ENCODE measurements at places on chromosomes 12 and 14.

GRCh38 chr12:117333331-117333881 lies 28.0 kb downstream of the NOS1 start:
- peaks cover 4% of the 10 kb centered on the region for H3K27me3 ChIP-seq
- no peak for DNase-seq
- no peak overlapping the region for H3K4me3 ChIP-seq
- no peaks in the 10 kb centered on the region for H3K4me1 ChIP-seq
- no peaks in the 10 kb centered on the region for H3K36me3 ChIP-seq

DNA sequence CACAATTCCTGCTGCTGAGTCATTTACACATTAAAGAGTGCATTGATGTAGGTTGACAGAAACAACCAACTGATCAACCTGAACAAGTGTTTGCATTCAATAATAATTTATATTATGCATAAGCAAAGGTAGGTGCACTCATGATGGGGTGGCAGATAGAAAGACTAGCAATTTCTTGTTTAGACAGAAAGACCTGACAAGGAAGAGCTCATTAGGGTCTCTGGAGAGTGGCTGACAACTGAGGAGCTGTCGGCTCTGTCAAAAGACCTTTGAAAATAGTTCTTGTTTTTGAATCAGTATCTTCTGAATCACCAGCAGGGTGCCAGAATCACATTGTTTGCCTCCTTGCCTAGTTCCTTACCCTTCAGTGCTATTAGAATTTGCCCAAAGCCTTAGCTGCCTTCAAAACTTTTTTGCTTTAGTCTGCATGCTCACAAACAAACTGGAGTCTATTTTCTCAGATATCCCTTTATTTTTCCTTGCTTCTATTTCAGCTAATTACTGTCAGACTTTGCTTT lies 234.7 kb downstream of the BTG1 start:
- no peak overlapping the region for H3K27ac ChIP-seq
- H3K4me1 ChIP-seq, result no peaks in the 10 kb centered on the region
- no peaks in the 10 kb centered on the region for H3K36me3 ChIP-seq

- no peaks in the 10 kb centered on the region for H3K27me3 ChIP-seq
- H3K36me3 ChIP-seq, result no peaks in the 10 kb centered on the region
- no peak overlapping the region for H3K4me3 ChIP-seq
- H3K4me1 ChIP-seq, result peaks cover 27% of the 10 kb centered on the region
- H3K27ac ChIP-seq, result no peak overlapping the region
These were observed 165.8 kb upstream of the LRIG3 start for GRCh38 chr12:59086126-59086525.

GRCh38 chr12:49342914-49343731 lies 3.6 kb upstream of the DNAJC22 start:
- H3K36me3 ChIP-seq, result no peaks in the 10 kb centered on the region
- H3K4me3 ChIP-seq, result no peak overlapping the region
- DNase-seq, result peak; percentile 32
- H3K4me1 ChIP-seq, result peaks cover 44% of the 10 kb centered on the region

GRCh38 chr14:89891055-89891454 lies 63.5 kb downstream of the EFCAB11 start:
- no peaks in the 10 kb centered on the region for H3K27me3 ChIP-seq
- no peak for DNase-seq

GRCh38 chr12:25828188-25828587 lies 130.3 kb upstream of the RASSF8 start:
- peak overlapping the region; percentile 49 for H3K27ac ChIP-seq
- no peaks in the 10 kb centered on the region for H3K27me3 ChIP-seq
- no peak for DNase-seq
- peaks cover 16% of the 10 kb centered on the region for H3K4me1 ChIP-seq
- H3K36me3 ChIP-seq, result no peaks in the 10 kb centered on the region
- H3K4me3 ChIP-seq, result no peak overlapping the region

GRCh38 chr14:88866305-88866704 lies 41.9 kb downstream of the TTC8 start:
- H3K27me3 ChIP-seq, result no peaks in the 10 kb centered on the region
- no peaks in the 10 kb centered on the region for H3K4me1 ChIP-seq
- H3K36me3 ChIP-seq, result no peaks in the 10 kb centered on the region

GRCh38 chr12:22578328-22578727 lies 34.0 kb upstream of the C2CD5 start:
- no peaks in the 10 kb centered on the region for H3K36me3 ChIP-seq
- H3K4me1 ChIP-seq, result no peaks in the 10 kb centered on the region
- H3K27ac ChIP-seq, result no peak overlapping the region
- no peaks in the 10 kb centered on the region for H3K27me3 ChIP-seq
- H3K4me3 ChIP-seq, result no peak overlapping the region

DNA sequence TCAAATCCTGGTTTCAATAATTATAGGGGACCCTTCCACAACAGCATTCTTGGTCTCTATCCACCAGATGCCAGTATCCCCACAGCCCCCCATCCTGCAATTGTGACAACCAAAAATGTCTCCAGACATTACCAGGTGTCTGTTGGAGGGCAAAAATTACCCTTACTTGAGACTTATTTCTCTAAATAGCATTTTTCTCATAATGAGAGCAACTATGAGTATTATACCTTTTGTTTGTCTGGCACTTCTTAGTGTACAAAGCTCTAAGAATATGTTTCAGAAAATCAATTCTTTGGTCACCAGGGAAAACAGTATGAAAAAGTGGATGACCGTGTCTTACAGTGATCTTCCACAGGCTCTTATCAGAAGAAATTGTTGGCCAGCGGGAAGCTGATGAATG lies 27.5 kb upstream of the RMST start:
- no peaks in the 10 kb centered on the region for H3K36me3 ChIP-seq
- no peak for DNase-seq
- no peaks in the 10 kb centered on the region for H3K27me3 ChIP-seq
- H3K4me3 ChIP-seq, result no peak overlapping the region
- H3K4me1 ChIP-seq, result no peaks in the 10 kb centered on the region

DNA sequence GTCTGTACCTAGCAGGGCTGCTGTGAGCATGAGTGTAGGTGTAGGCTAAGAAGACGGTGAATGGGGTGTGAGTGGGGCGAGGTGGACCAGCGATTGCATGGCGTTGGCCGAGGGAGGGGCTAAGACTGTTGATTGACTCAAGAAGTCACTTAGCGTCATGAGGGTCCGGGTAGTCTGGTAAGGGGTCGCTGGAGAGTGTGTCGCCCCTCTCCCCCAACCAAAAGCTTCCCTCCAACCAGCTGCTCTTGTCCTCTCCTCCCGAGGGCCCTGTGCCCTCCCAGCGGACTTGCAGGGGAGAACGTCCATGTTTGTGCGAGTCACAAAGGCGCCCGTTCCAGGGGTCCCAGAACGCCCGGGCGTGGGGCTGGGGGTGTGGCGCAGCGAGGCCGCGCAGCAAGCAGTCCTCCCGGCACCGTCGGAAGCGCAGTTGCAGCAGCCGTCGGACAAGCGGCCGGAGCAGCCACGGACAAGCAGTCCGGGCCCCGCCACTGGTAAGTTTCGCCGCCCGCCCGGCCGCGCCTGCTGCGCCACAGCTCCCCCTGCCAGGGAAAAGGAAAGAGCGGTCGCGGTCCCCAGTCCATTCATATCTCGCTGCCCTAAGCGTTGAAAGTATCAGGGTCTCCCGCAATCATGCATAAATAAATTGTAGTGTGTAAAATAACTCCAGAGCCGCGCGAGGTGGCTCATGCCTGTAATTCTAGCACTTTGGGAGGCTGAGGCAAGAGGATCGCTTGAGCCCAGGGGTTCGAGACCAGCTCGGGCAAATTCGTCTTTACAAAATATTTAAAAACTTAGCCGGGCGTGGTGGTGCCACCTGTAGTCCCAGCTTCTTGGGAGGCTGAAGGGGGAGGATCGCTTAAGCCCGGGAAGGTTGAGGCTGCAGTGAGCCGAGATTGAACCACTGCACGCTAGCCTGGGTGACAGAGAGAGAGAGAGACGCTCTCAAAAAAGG lies at the start of gene CCDC63:
TSS of gene CCDC63 (plus strand) at position 373 of the 952 bp plus-strand sequence. CDS start 5,968 bp downstream, outside the sequence.
- H3K4me1 ChIP-seq, result no peaks in the 10 kb centered on the region
- no peaks in the 10 kb centered on the region for H3K36me3 ChIP-seq
- no peak within 1 kb of the TSS for H3K27ac ChIP-seq
- no peak within 1 kb of the TSS for H3K4me3 ChIP-seq

- H3K4me3 ChIP-seq, result peak within 1 kb of the TSS; percentile 23
- H3K27me3 ChIP-seq, result no peaks in the 10 kb centered on the region
- H3K4me1 ChIP-seq, result peaks cover 10% of the 10 kb centered on the region
- H3K27ac ChIP-seq, result peak within 1 kb of the TSS; percentile 85
- H3K36me3 ChIP-seq, result no peaks in the 10 kb centered on the region
- peak; percentile 88 for DNase-seq
These were observed at the start of gene SDSL for GRCh38 chr12:113422030-113422885. Gene SDSL, plus strand, starts transcription at chr12:113422380. Its CDS starts 5,603 bp downstream, at chr12:113427983.

DNA sequence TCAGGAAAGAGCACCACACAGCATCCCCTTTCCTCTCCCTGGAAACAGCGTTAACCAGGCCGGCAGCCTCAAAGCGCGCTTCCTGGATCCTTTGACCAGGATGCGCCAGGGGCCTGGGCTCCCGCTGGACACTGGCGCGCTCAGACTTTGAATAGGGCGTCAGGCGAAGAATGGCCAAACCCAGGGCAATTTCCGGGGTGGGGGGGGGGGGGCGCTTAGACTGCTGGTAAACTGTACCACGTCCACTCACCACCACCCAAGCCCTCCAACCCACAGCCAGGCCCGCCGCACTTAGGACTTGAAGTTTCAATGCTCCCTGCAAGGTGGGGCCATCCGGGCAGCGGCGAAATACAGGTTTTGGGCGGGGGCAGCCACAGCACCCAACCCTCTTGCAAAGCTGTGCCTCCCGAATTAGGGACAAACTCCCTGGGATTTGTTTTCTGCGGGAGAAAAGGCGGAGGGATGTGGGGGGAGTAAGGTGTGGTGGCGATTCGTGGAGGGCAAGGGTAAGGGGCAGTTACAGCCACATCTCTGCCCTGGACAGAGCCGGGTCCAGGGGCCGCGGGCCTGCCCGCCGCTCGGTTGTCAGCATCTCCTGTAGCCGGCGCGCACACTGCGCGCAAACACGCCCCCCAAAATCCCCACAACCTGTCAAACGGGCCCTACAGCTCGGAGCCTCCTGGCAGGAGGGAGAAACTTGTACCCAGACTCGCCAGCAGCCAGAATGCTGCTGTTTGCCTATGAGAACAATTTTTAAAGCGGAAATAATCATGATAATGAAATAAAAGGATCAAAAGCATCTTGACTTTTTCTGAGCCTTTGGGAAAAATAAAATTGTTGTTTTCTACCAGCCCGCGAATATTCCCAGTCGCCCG lies 958 bp downstream of the RTN1 start:
- H3K4me1 ChIP-seq, result no peaks in the 10 kb centered on the region
- H3K36me3 ChIP-seq, result no peaks in the 10 kb centered on the region
- no peak overlapping the region for H3K27ac ChIP-seq
- DNase-seq, result no peak

DNA sequence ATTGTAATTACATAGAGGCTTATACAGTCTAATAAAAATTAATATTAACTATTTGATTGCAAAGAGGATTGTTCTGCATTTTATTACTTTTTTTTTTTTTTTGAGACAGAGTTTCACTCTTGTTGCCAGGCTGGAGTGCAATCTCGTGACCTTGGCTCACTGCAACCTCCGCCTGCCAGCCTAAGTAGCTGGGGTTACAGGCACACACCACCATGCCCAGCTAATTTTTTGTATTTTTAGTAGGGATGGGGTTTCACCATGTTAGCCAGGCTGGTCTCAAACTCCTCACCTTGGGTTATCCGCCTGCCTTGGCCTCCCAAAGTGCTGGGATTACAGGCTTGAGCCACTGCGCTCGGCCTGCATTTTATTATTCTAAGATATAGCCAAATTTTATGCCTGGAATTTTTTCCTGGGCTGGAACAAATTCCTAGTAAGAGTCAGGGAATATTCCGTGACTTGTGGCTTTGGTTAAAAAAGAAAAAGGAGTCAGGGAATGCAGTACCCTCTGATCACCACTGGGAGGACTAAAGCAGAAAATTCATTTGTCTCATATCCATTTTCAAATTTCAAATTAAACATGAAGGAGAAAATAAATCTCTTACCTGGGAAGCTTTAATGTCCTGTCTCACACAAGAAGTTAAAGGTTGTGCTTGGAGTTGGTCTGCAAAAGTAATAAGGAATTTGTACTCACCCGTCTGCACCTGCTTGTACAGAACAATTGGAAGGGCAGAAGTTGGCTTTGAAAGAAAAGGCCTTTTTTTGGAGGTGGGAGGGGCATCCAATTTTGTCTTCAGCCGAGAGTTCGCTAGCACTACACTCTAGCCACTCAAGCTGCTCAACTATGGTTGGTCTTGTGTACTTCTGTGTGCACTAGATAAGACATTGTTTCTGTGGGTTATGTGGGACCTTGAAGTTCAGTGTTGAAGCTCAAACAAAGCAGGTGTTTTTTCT lies 8.7 kb downstream of the MARK3 start:
- no peaks in the 10 kb centered on the region for H3K27me3 ChIP-seq
- no peak overlapping the region for H3K27ac ChIP-seq
- DNase-seq, result peak; percentile 34
- H3K36me3 ChIP-seq, result no peaks in the 10 kb centered on the region
- peaks cover 27% of the 10 kb centered on the region for H3K4me1 ChIP-seq
- H3K4me3 ChIP-seq, result no peak overlapping the region

- peak overlapping the region; percentile 36 for H3K27ac ChIP-seq
- DNase-seq, result no peak
- H3K4me3 ChIP-seq, result no peak overlapping the region
- no peaks in the 10 kb centered on the region for H3K27me3 ChIP-seq
These were observed 6.7 kb upstream of the CDKL1 start for GRCh38 chr14:50403419-50403818.

DNA sequence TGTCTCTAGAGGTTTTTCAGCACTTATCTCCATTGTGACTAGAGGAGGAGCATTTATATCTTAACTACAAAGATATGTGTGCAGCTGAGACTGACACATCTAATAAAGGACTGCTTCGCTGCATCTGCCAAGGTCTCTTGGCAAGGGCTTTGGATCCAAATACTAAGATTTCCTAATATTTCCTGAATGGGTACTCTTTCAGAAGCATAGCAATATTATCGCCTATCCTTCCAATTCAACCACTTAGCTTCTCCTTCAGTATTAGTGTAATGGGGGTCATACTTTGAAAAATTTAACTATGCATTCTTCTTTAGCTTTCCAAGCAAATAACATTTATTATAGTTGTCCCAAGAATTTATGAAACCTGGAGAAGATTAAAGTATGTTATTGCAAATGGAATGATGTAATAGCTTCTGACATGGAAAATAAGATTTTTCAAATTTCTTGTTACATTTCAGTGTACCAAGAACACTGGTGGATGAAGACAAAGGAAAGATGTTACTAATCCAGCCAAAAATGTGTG lies 243.0 kb upstream of the PDE3A start:
- H3K4me1 ChIP-seq, result no peaks in the 10 kb centered on the region
- no peaks in the 10 kb centered on the region for H3K27me3 ChIP-seq
- DNase-seq, result no peak
- no peaks in the 10 kb centered on the region for H3K36me3 ChIP-seq

DNA sequence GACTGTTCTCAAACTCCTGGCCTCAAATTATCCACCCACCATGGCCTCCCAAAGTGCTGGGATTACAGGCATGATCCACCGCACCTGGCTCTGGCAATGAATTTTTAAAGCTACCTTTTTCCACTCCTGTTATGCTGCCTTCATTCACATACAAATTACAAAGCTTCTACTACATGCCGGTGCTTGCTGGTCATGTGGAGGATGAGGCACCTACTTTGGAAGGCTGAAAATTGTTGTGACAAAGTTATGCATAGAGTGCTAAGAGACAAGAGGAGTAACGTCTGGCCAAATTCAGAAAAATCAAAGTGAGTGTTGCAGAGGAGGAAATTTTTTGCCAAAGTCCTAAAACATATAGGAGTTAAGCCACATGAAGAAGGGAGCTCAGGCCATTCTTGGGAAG lies 191.7 kb upstream of the PPFIA2 start:
- no peak overlapping the region for H3K4me3 ChIP-seq
- H3K4me1 ChIP-seq, result no peaks in the 10 kb centered on the region
- H3K36me3 ChIP-seq, result no peaks in the 10 kb centered on the region
- H3K27me3 ChIP-seq, result no peaks in the 10 kb centered on the region
- H3K27ac ChIP-seq, result no peak overlapping the region

GRCh38 chr14:76138119-76138757 lies 13.5 kb upstream of the GPATCH2L start:
- H3K27me3 ChIP-seq, result peaks cover 71% of the 10 kb centered on the region
- H3K36me3 ChIP-seq, result no peaks in the 10 kb centered on the region
- peak overlapping the region; percentile 29 for H3K4me3 ChIP-seq
- no peak for DNase-seq
